RWPE2 (cell line): ENCODE measurements at places on chromosomes 3 and 15.

DNA sequence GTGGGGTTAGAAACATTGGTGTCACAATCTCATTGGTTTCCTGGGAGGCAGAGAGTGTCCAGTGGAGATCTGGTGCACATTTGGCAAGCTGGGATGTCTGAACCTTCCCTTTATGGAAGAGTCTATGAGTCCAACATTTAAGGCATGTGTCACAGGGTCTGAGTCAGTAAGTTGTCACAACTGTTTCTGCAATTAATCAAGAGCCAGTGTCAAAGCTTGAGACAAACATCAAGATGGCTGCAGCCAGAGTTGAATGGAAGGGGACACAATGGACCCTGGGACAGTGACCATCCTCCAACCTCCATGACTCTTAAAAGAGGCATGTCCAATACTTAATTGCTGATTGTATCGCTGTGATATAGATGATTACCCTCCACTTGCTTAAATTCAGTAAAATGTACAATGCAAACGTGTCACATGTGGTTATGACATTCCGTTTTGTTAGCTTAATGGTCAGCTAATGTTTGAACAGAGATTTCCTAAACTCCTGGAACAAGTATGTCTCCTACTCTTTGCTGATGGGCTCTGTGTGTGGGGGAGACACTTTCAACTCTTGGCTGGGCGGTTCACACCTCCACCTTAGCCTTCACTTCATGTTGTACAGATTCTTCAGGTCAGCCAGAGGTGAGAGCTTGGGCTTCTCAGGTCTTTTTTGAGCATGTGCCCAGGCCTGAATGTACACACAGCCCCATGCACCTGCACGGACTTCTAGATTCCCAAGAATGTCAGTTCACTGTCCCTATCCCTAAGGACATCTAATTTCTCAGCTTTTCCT, 79.9 kb upstream of the PRR23E start:
- DNase-seq = no peak

DNA sequence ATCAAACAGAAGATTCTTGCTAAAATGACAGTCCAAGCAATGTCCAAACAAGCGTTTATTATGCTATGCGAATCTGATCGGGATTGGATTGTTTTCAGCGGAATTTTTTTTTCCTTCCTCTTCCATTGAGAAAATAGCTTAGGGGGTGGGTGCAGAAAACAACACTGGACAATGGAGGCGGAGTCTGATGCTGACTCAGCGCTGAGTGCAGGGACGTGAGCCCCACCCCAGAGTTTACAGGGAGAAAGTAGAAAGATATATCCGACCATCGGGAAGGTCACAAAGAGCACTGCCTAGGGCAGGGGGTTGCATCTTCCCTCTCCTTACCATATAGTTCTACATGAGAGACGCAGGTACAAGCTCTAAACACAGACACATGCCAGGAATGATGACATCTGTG, 117.0 kb downstream of the FOXP1 start:
- DNase-seq = peak; percentile 74

DNA sequence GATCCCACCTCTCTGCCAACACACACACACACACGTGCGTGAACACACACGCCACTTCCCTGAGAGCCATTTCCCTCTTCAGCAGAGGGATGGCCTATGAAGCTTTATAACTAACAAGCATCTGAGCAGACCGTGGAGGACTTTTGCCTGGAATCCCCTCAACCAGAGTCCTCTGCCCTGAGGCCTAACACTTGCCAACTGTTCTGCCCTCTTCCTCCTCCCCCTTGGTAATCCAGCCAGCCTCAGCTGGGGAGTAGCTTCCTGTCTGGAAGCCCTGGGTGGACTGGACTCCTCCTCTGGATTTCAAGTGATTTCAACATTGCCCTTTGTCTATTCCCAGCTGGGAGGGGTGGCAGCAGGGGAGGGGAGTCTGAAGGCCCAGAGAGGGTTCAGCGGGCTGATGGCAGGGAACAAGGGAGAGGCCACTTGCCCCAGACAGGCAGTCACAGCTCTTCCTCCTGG, 68.4 kb upstream of the HACD2 start:
- DNase-seq = no peak

DNA sequence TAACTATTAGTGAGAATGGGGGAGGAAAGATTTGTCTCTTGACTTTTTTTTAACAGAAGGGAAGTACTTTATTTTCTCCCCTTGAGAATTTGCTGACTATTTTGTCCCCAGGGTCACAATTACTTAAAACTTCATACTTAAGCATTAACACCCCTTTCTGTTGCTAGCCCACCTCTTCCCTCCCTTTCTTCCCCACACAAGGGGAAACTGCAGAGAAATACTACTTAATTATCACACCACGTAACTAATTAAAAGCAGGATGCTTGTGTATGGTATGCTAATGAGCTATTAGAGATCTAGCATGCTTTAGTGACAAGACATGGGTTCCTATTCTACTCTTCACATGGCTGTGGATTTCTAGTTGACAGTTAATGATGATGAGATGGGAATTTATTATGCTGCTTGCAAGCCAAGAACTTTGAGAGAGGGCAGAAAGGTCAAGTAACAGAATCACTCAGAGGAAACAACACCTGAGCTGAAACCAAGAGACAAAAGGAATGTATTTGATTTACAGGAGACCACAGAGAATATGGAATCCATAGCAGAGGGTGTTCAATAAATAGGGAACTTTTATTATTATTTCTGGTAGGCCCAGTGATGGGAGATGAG, 179.2 kb downstream of the LSAMP start:
- no peak for DNase-seq

DNA sequence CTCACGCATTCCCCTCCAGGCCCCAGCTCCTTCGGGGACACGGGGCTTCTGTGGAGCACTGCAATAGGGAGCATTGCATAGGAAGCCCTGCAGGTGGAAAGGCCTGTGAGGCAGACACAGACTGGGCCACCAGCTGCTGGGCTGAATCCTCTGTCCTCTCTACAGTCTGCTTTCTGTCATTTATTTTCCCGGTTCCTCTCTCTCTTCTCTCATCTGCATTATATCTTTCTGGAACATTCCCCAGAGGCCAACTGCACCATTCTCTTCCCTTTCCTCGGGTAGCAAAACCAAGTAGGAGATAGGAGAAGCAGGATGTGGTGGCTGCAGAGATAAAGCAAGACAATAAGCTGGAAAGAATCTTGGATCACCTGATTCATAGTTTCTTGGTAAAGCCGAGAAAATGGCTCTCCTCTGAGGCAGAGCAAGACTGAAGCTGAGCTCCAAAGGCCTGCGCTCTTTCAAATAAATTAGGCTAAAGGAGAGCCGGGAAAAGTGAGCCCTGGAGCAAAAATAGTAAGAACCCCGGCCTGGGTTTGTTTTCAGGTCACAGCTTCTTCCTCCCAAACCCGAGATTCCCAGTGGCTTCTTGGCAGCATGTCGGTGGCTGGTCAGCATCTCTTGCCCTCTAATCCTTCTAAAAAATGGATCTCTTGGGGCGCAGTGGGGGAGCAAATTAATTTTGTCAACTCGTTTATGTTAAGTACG, 5.3 kb downstream of the TM4SF4 start:
- no peak for DNase-seq

- DNase-seq = no peak
Measured at GRCh38 chr15:95887666-95888390, 442.7 kb upstream of the NR2F2 start.

GRCh38 chr3:94794563-94794962, 731.7 kb downstream of the NSUN3 start:
- no peak for DNase-seq

GRCh38 chr3:149553781-149554451, 79.4 kb downstream of the TM4SF4 start:
- DNase-seq = no peak

DNA sequence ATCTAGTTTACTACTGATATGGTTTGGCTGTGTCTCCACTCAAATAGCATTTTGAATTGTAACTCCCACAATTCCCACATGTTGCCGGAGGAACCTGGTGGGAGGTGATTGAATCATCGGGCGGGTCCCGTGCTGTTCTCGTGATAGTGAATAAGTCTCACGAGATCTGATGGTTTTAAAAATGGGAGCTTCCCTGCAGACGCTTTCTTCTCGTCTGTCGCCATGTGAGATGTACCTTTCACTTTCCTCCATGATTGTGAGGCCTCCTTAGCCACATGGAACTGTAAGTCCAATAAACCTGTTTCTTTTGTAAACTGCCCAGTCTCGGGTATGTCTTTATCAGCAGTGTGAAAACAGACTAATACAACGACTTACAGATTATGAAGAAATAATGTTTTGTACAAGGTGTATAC, 35.6 kb upstream of the PYDC2 start:
- DNase-seq = no peak

DNA sequence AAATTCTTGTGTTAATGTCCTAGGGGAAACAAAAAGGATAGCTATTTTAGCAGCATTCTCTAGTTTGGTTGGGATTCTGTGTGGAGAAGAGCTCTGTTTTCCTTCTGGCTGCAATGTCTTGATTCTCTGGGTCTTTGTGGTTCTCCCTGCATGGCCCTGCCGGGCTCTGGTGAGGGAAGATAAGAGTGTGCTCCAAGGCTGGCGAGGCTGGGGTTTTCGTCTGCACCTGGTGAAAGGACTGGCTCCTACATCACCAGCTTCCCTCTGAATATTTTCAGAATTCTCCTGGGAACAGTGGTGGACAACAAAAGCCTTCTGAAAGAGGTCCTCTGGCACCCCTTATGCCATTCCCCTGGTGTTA, 38.1 kb upstream of the SFMBT1 start:
- DNase-seq = no peak

DNA sequence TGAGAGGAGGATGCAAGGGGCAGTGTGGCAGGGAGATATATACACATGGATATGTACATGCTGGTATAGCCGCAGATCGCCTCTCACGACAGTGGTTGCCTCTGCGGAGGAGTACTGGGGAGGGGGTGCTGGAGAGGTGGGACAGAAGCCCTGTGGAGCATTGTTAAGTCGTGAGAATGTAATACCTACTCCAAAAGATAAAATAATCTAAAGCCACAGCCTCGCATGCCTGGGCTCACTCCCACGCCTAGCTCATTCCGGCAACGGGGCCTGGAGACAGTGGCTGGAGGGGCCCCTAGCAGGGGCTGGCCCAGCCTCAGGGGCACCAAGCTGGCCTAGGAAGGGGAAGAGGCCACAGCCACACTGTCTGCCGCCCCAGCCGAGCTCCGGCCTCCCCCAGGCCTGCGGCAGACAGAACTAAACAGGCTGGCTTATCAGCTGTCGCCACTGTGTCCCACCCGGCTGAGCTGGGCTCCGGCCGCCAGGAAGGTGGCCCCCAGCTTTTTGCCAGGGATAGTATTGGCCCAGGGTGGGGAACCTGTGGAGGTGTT, 65.1 kb upstream of the LCTL start:
- DNase-seq = no peak

DNA sequence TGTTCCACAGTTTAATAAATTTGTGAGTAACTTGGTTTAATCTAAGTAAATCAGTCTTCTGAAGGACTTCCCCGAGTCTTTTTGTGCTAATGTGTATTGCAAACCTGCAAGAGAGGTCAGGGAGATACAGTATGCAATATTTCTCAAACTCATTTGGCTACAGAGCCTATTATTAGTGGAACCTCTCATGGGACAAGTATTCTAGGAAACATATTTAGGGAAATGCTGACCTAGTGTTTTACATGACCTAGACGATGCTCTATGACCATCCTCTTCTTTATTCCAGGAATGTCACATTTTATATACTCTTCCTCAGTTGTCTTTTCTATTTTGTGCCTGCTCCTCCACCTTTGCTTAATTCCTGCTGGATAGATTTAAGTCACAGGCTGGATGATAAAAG, 327.8 kb upstream of the TBC1D5 start:
- no peak for DNase-seq

GRCh38 chr3:143685491-143685890, 162.8 kb downstream of the SLC9A9 start:
- DNase-seq = no peak

- DNase-seq = no peak
Measured at GRCh38 chr3:81545572-81545971, 215.9 kb downstream of the GBE1 start.

DNA sequence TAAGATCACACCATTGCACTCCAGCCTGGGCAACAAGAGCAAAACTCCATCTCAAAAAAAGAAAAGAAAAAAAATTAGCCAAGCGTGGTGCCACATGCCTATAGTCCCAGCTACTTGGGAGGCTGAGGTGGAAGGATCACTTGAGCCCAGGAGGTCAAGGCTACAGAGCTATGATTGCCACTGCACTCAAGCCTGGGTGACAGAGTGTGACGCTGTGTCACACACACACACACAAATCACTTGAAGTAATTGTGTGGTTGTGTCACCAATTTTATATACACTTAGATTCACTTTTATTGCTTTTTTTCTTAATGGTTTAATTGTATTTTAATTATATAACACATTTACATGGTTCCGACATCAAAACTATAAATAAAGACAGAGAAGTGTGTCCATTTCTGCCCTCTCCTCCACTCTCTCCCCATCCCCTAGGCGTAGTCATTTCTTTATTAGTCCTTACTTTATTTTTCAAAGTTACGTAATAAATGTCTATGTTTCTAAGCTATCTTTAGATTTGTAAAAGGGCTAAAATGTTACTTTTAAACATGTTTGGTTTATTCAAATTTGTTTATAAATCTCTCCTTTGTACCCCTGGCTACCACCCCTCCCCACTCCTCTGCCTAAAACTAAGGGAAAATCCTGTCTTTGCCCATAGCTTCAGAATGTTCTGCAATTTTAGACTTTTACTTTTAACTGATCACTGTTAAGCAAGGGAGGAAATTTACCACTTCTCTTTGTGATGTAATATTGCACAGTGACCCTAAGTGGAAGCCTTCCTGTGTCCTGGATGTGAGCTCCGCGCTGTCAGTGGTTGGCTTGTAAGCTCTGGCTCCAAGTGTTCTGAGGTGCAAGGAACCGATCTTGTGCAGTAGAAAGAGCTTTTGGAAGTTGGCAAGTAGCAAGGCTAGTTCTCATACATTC, 10.8 kb upstream of the VILL start:
- DNase-seq = no peak

GRCh38 chr15:101003706-101004105, 84.5 kb downstream of the LRRK1 start:
- DNase-seq = peak; percentile 45

DNA sequence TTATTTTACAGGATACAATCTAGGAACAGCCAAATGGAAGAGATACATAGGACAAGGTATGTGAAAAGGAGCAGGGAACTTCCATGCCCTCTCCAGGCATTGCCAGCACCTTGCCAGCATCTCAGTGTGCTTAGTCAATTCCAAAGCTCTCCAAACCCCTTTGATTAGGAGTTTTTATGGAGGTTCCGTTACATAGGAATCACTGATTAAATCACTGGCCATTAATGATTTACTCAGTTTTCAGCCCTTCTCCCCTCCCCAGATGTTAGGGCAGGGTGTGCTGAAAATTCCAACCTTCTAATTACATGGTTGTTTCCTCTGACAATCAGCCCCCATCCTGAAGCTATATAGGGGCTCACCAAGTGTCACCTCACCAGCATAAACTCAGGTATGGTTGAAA, 11.5 kb downstream of the MYLK start:
- DNase-seq = no peak

- DNase-seq = peak; percentile 83
Measured at GRCh38 chr3:127672429-127673190, at the start of gene ABTB1. TSS of gene ABTB1 (plus strand) at chr3:127672952. CDS start at chr3:127673026, 74 bp downstream.

GRCh38 chr3:118938183-118938961, 96.3 kb downstream of the IGSF11 start:
- DNase-seq = no peak

- no peak for DNase-seq
Measured at GRCh38 chr3:98726084-98726483, 37.1 kb upstream of the ST3GAL6 start.

- peak; percentile 34 for DNase-seq
Measured at GRCh38 chr15:74442063-74442462, 8.3 kb upstream of the SEMA7A start.

GRCh38 chr3:113051787-113052186, 61.0 kb downstream of the GTPBP8 start:
- no peak for DNase-seq
